Cardiac muscle cell (in vitro differentiated cells and primary cell): ENCODE measurements at places on chromosomes 13 and 19. TPM values are rescaled to one million over a fixed set of nuclear protein-coding genes. Genes with fewer than 3 reads are reported as not detected.

- no peaks in the 10 kb centered on the region for H3K27me3 ChIP-seq
- no peak overlapping the region for H3K27ac ChIP-seq
- no peaks in the 10 kb centered on the region for H3K36me3 ChIP-seq
Observed at GRCh38 chr19:741506-742131, 9.3 kb upstream of the MISP start.

- H3K36me3 ChIP-seq, result peaks cover 4% of the 10 kb centered on the region
- H3K27me3 ChIP-seq, result no peaks in the 10 kb centered on the region
- H3K4me3 ChIP-seq, result no peak overlapping the region
- H3K27ac ChIP-seq, result peak overlapping the region; percentile 60
- no peak for DNase-seq
Observed at GRCh38 chr19:5155586-5156210, 184.9 kb downstream of the PTPRS start.

- no peaks in the 10 kb centered on the region for H3K27me3 ChIP-seq
- no peak overlapping the region for H3K27ac ChIP-seq
- H3K4me3 ChIP-seq, result no peak overlapping the region
- no peak for DNase-seq
- H3K4me1 ChIP-seq, result peaks cover 5% of the 10 kb centered on the region
- no peaks in the 10 kb centered on the region for H3K36me3 ChIP-seq
Observed at GRCh38 chr19:38784224-38784623, 4.8 kb upstream of the LGALS7B start.

DNA sequence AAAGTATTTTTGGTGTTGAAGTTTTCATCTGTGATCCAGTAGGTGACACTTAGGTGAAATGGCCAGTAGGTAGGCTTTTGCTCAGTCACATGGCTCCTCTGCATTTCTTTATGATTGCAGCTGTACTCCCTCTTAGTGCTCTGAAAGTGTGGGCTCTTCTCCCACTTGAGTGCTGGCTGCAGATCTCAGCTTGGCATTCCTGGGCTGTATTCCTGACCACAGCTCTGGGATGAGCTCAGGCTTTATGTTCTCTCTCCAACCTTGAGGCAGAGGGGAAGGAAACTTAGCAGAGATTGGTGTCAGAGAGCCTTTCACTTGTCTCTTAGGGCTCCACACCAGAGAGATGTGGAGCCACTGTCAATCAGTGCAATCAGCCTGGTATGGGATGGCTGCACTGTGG, 254.3 kb downstream of the NDFIP2 start:
- H3K4me1 ChIP-seq, result peaks cover 7% of the 10 kb centered on the region
- no peak overlapping the region for H3K27ac ChIP-seq
- H3K27me3 ChIP-seq, result no peaks in the 10 kb centered on the region
- H3K4me3 ChIP-seq, result no peak overlapping the region

DNA sequence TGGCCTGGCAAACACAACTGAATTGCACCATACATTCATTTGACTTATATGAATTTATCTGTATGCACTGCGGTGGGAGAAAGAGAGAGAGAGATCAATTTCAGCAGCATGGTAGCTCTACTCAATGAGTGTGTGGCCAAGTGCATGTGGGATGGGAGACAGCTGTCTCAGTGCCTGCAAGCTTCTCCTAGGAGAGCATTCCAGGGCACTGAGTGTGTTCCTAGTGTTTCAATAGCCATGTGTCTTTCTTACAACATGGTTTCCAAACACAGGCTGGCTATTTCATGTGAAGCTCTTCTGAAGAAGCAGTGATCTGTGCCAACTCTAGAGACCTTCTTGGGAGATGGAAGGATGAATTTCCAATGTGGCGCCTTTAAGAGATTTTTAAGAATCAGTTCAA, 43.5 kb downstream of the NEK5 start:
- H3K27me3 ChIP-seq, result no peaks in the 10 kb centered on the region
- H3K27ac ChIP-seq, result no peak overlapping the region
- DNase-seq, result peak; percentile 68
- no peaks in the 10 kb centered on the region for H3K4me1 ChIP-seq
- no peaks in the 10 kb centered on the region for H3K36me3 ChIP-seq

GRCh38 chr19:39362682-39363657, 20.7 kb downstream of the SAMD4B start:
- DNase-seq, result no peak
- H3K27me3 ChIP-seq, result no peaks in the 10 kb centered on the region
- H3K27ac ChIP-seq, result no peak overlapping the region
- H3K36me3 ChIP-seq, result peaks cover 33% of the 10 kb centered on the region
- H3K4me3 ChIP-seq, result no peak overlapping the region

- peaks cover 8% of the 10 kb centered on the region for H3K27me3 ChIP-seq
- peak; percentile 64 for DNase-seq
- no peaks in the 10 kb centered on the region for H3K36me3 ChIP-seq
- H3K4me3 ChIP-seq, result no peak overlapping the region
- H3K4me1 ChIP-seq, result no peaks in the 10 kb centered on the region
Observed at GRCh38 chr19:7883796-7884570, 4.3 kb upstream of the LRRC8E start.

GRCh38 chr13:32316028-32316339, 676 bp downstream of the BRCA2 start:
- H3K36me3 ChIP-seq, result no peaks in the 10 kb centered on the region
- DNase-seq, result no peak
- H3K27me3 ChIP-seq, result no peaks in the 10 kb centered on the region
- peak overlapping the region; percentile 58 for H3K4me3 ChIP-seq

DNA sequence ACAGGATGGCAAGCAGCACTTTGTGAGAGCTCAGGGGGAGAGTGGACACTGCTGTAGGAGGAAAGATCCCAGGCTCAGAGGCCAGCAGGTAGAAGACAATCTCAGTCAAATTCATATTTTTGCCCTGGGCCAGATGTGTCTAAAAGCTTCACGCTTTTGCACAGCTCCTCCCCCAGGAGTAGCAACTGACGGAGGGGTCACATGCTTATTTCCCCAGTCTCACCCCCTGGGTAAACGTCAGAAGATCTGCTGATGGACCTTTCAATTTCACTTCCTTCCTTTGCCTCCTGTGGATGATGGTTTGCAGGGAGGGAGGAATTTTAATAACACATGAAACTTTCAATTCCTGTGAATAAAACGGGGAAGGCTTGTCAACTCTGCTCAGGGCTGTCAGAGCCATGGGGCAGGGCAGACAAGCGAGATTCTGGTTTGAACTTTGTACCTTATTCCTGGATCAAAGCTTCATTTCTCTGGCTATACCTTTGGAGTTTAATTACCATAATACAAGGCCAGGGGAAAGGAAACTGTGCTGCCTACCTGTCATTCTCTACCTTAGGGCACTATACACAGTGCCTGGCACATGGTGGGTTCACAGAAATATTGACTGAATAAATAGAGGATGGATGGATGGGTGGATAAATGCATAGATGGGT, 41.0 kb downstream of the POU4F1 start:
- H3K4me1 ChIP-seq, result no peaks in the 10 kb centered on the region
- H3K36me3 ChIP-seq, result no peaks in the 10 kb centered on the region

GRCh38 chr13:28532388-28533124, 37.6 kb upstream of the FLT1 start:
- H3K4me1 ChIP-seq, result no peaks in the 10 kb centered on the region
- peak; percentile 57 for DNase-seq
- no peak overlapping the region for H3K27ac ChIP-seq
- H3K4me3 ChIP-seq, result peak overlapping the region; percentile 58
- H3K27me3 ChIP-seq, result peaks cover 43% of the 10 kb centered on the region

CILP2 gene
- 7.5 and 8.4 TPM in 2 replicates for total RNA-seq

HCST gene
- 2.5 TPM in 1 of 2 replicates, not detected in the other for total RNA-seq

RYR1 gene
- 4.9 and 12.8 TPM in 2 replicates for total RNA-seq

ENOX1 gene
- total RNA-seq, result 2.0 and 4.2 TPM in 2 replicates

LILRA6 gene
- 0.15 and 0.18 TPM in 2 replicates for total RNA-seq
